ENCODE measurements at places on chromosomes 12 and 14. TPM values are rescaled to one million over a fixed set of nuclear protein-coding genes. Genes with fewer than 3 reads are reported as not detected.

GRCh38 chr14:61091657-61092273 is 110.7 kb downstream of the SLC38A6 start:
- DNase-seq, result no peak

DNA sequence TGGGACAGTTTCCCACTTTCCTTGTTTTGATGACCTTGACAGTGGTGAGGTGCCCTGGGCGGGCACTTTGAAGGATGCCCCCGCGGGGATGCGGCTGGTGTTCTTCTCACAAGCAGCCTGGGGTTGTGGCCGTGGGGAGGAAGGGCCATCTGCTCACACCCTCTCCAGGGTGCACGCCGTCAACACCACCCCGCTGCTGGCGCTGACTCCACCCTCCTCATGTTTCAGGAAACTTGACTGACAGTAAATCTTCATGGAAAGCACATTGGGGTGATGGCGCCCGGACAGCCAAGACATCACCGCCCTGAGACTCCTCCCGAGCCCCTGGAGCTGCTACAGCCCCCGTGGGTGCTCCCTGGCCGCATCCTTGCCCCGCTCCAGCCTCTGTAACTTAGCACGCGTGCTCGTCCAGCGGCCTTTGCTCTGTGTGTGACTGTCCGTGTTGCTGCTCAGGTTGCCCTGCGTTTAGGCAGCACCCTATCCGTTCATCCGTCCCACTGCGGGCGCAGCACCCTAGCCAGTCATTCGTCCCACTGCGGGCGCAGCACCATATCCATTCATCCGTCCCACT is 150.2 kb upstream of the C14orf180 start:
- no peak for DNase-seq

GRCh38 chr12:12996209-12996608 is 3.9 kb downstream of the HEBP1 start:
- no peak for DNase-seq

GRCh38 chr12:52910248-52910883 is 5.5 kb upstream of the KRT8 start:
- DNase-seq, result no peak

GRCh38 chr14:84575681-84576080 is 954.3 kb upstream of the FLRT2 start:
- DNase-seq, result no peak

GRCh38 chr14:67986131-67986841 is 166.7 kb downstream of the RAD51B start:
- DNase-seq, result peak; percentile 75

DNA sequence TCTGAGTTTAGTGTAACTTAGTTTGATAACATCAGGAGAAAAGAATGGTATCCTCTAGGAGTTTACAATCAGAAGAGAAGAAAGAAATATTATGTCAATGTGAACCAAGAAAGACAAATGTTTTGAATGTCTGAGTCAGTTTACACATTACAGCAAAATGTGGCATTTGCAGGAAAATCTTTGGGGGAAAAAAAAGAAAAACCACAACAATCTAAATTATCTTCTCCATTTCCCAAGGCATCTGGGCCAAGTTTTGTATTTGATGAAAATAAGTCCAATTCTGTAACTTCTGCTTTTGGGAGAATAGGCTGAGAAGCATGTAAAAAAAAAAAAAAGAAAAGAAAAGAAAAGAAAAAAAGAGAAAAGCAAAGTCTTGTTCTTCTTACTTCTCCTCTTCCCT is 58.8 kb upstream of the FLRT2 start:
- peak; percentile 86 for DNase-seq

DNA sequence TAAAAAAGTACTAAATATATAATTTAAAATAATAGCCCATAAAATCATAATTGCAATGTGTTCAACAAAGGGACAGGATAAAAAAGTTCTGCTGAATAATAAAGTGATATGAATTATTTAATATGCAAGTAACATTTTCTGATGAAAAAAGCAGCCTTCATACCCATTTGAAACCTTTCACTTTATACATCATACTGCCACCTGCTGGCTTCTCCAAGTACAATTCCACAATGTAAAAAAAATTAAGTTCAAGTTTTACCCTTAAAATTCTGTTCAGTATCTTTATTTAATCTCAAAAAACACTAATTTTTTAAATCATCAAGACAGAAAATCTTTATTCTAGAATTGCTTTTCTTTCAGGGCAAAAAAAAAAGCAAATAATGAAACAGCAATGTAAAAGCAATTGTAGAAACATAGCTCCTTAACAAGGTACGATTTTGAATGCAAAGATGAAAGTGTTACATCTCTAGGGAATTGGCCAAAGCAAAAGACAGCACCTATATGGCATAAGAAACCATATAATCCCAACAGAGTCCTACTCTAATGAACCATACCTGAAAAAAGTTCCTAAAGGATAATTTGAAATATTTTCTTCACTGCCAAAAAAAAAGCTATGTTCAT is 15.0 kb downstream of the MDM1 start:
- peak; percentile 40 for DNase-seq

DNA sequence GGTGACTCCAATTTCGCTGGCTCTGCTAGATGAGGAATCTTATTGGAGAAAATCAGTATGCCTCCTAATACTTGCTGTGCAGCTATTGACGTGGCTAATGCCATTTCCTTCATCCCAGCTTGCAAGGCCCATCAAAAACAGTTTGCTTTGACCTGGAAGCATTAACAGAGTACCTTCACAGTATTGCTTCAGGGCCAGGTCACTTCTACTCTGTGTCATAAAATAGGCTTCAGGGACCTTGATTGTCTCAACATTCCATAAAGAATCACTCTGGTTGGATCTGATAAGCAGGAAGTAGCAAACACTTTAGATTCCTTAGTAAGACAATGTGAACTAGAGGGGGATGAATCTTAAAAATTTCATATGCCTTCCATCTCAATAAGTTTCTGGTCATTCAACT is 26.9 kb upstream of the ZNF641 start:
- DNase-seq, result no peak

DNA sequence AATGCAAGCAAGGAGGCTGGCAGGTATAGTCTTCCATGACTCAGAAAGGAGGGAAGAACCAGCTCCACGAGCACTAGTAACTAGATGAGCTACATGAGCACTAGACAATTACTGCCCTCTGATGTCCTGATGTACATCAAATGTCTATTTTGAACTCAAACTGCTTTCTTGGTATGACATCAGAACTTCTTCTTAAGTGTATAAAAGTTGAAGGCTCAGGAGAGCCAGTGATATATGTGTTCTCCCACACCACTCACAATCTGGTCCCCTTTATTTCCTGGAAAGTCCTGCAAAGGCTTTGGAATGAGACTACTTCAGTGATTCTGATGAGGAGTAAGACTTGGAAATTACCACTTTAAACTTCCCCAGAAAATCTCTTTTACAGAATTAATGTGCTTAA is 18.5 kb upstream of the DHRS7 start:
- peak; percentile 56 for DNase-seq

- DNase-seq, result no peak
Measured at GRCh38 chr14:62056789-62057188, 294.6 kb downstream of the SNAPC1 start.

DNA sequence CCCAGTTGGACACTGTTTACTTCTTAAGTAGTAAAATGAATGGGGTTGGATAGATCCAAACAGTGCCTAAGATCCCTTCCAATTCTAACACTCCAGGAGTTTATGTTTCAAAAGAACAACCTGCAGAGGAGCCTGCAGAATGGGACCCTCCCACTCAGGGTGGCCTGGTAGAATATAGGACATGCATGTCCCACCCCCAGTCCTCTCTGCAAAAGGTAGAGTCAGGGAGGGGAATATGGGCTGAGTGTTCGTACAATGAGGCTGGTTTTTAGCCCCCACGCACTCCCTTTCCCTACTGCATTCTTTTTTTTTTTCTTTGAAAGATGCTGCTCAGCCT is 11.8 kb upstream of the NYNRIN start:
- DNase-seq, result no peak

- DNase-seq, result no peak
Measured at GRCh38 chr14:105938055-105938863, 411.9 kb downstream of the TMEM121 start.

DNA sequence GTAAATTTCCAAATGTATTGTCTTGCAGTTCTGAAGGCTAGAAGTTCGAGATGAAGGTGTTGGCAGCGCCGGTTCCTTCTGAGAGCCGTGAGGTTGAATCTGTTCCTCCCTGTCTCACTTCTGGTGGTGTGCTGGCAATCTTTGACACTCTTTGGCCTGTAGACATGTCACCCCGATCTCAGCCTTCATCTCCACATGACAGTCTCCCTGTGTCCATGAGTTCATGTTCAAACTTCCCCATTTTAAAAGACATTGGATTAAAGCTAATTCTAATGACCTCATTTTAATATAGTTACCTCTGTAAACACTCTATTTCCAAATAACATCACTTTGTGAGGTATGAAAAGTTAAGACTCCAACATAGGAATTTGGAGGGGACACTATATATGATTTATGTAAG is 4.1 kb upstream of the RBM19 start:
- DNase-seq, result no peak

ASB8 gene
- total RNA-seq, result 13.1 TPM

P2RX2 gene
- not detected for total RNA-seq

KRT6B gene
- not detected for total RNA-seq

SMARCD1 gene
- 34.3 TPM for total RNA-seq

NANOG gene
- total RNA-seq, result not detected

CD163 gene
- 0.26 TPM for total RNA-seq
